ENCODE measurements at places on chromosomes 6 and 20. TPM values are rescaled to one million over a fixed set of nuclear protein-coding genes. Genes with fewer than 3 reads are reported as not detected.
A peak's percentile ranks its signal among the peaks of the same experiment; 100 is the strongest.

ERVFRD-1 gene
- not detected for total RNA-seq

CST2 gene
- not detected for total RNA-seq

EPB41L1 gene
- total RNA-seq: 43.2 TPM

DSP gene
- total RNA-seq: 39.5 TPM

MATN4 gene
- total RNA-seq: not detected

DOK5 gene
- not detected for total RNA-seq

PI16 gene
- not detected for total RNA-seq

ULBP1 gene
- 0.07 TPM for total RNA-seq

DNA sequence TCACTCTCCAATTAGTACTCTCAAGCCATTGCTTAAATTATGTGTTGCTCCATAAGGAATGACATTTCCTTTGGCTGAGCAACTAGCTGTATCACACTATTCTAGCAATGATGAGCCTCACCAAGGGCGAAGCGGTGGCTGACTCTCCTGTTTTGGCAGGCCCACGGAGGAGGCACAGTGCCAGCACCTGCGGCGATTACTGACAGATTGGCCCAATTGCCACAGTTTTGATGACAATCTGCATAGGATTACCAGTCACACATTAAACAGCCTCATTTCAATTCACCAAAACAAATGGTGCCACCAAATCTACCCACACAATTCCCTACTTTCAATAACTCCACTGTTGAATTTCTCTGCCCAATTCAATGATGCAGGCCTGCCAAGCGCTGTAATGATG, 286.9 kb downstream of the PTPRK start:
- no peak for DNase-seq

DNA sequence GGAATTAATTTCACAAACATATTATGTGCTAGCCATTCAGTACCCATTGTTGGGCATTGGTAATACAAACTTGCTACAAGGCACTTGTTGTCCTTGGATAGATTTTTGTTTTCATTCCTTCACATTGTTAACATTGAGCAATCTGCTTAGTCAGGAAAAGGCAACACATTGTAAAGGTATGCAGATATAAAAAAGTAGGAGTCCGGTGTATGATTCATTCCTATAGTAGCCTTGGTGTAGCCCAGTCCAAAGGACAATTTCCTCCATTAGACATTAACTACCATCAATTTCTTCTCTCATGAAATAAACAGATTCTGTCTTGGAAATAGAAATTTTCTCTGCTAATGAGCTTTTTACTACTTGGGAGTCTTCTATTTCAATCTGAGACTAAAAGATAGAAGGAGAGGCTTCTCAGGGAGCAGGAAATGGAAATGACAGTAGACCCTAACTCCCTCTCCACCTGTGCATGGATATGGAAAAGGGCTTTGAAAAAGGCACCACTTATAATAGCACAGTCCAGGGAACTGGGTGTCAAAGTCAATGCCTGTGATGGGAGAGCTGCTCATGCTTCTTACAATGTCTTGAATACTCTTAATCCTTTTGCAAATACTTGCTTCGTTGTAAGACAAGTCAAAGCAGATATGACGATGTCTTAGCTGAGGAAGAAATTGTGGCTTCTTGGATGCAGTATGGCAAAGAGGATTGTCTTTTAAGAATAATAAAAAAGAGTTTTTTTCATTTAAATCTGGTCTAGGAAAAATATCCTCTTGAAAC, 369.4 kb upstream of the CITED2 start:
- DNase-seq: peak; percentile 88

DNA sequence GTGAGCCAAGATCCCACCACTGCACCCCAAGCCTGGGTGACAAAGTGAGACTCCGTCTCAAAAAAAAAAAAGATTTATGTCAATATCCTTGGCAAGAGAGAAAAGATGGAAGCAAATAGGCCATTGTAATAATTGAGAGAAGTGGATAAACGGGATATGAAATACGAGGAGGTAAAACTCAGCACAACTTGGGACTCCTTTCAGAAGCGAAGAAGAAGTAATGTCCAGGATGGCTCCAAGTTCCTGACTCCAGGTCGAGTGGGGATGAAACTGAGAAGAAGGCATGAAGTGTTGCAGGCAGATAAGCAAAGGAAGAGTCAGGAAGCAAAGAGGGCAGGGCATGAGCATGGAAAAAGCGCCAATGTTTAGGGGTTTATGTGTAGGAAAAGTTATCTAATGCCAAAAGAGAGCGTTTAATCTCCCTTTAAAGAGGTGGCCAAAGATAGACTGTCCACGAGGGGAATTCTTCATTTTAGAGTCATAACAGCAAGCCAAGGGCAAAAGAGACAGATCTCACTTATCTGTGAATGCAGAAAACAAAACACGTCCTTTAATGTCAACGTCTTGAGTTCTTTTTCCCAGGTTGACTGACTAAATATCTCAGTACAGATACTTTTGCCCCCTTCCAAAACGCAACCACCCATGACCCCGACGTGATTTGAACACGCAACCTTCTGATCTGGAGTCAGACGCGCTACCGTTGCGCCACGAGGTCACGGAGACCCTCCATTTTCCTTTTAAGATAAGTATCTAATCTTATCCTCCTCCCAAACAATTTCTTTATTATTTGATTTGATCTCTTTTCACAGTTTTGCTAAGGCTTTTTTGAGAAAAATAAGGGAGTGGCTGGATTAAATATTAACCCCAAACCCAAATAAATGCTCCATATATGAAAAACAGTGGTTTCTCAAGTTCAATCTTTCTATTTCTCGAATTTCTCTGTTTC, 46.3 kb upstream of the BTN3A2 start:
- no peak for DNase-seq

- no peak for DNase-seq
Observed at GRCh38 chr6:49666930-49667757, 30.5 kb upstream of the RHAG start.

DNA sequence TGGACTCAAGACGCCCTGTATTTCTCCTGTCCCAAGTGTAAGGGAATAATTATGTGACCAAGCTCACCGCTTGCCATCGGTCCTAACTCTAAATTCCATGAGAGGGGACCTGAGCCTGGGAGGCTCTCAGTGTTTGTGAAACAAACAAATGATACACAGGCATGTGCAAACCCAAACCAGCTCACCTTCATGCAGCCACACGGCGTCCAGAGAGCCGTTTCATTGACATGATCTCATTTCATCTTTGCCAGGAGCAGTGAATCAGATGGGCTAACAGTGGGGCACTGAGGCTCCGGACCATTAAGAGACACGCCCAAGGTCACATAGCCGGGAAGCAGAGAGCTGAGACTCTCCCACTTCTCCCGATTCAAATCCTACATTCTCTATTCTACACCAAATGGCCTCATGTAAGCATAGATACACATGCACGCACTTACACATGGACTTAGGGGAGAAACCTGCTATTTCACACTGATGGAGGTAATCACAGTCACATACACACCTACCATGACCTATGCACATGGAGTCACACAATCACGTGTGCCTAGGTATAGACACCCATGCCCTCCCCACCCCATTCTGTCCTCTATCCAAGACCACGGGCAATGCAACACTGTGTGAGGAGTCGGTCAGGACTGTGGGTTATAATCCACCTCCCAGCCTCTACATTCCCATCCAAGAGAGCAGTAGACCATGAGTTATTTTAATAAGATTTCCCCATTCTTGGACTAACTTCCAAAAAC, 1.1 kb downstream of the BNIP5 start:
- DNase-seq: no peak

DNA sequence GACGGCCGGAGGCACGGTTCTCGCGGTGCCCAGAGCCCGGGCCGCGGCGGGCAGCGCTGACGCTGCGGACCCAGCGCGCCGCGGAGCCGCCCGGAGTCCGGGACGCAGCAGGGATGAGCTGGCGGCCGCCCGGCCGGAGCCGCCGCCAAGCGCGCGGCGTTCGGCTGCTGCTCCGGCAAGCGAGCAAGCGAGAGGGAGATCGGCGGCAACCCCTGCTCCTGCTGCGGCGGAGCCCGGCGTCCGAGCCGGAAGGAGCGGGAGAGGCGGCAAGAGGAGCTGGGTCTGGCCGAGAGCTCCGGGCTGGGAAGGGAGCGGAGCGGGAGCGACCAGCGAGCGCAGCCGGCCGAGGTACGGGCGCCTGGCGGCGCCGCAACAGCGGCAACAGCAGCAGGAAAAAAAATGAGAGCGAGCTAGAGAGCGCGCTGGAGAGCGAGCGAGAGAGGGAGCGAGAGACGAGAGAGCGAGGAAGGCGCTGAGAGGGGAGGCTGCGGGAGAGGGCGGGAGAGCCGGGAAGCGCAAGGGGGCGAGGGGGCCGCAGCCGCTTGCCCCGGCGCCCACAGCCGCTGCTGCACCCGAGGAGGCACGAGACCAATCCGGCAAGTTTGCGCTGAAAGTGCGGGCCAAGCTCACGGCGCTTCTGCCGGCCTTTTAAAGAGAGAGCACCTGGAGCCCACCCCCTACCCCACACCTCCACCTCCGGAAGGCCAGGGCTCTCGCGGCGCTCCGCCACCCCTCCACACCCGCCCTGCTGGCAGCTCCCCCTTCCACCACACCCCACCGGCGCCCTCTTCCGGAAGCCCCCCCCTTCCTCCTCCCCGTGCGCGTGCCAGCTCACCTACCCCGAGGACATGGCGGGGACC, 496 bp downstream of the GRM4 start:
- DNase-seq: peak; percentile 18

DNA sequence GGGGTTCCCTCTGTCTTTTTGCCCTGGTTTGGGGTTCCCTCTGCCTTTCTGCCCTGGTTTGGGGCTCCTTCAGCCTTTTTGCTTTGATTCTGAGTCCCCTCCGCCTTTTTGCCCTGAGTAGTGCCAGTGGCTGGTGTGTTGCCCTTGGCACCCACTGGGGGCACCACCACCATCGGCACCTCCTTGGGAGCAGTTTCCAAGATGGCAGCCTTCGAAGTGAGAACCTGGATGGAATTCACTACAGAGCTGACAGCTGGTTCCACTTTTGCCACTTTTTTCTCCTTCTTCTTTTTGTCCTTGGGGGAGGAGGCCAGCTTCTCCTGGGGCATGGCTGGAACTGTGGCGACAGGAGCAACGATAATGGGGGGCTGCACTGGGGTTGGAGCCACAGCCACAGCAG, 22.2 kb downstream of the RRBP1 start:
- DNase-seq: no peak

DNA sequence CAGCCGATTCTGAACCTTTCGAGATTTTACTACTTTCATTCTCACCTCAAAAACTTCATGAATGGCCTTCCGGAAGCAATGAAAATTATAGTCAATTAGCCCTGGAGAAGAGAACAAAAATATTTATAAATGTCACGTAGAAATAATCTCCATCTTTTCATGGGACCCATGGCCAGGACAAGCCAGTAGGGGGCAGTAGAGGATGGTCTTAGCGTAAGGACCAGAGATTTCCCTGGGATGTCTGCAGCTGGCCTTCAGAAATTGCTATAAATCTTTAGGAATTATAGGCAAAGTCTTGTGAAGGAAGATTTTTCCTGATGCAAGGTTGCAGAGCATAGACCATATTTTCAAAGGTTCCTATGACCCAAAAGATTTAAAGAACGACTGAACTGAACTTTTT, 15.6 kb upstream of the UBE2J1 start:
- DNase-seq: peak; percentile 40

- no peak for DNase-seq
Observed at GRCh38 chr6:20575125-20575524, 40.9 kb downstream of the CDKAL1 start.

GRCh38 chr6:159533568-159533967, 159.5 kb downstream of the SOD2 start:
- DNase-seq: no peak

DNA sequence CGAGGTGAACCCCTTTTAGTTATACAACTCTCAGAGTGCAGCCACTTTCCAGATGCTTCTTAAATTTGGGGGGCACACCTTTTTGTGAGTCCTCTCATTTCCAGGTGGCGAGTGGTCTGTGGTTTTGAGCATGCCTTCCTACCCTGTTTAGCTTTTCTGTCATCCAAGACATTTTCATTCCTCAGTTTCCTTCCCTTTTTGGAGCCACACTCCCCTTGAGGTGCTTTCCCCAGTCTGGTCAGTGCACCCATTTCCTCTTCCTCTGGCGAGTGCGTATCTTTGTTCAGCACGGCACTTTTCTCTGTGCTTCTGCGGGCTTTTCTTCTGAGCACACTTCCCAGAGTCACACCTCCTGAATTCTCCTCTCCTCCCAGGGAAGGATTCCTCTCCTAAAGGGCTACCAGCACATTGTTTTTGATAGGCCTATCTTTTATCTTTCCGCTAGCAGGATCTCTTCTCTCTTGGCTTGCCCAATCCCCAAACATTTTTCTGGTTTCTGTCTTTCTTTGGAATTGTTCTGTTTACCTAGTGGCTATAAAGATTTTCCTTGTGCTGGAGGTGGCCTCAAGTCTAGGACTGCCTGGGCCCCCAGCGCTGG, 1.4 kb downstream of the PHF20 start:
- DNase-seq: no peak

DNA sequence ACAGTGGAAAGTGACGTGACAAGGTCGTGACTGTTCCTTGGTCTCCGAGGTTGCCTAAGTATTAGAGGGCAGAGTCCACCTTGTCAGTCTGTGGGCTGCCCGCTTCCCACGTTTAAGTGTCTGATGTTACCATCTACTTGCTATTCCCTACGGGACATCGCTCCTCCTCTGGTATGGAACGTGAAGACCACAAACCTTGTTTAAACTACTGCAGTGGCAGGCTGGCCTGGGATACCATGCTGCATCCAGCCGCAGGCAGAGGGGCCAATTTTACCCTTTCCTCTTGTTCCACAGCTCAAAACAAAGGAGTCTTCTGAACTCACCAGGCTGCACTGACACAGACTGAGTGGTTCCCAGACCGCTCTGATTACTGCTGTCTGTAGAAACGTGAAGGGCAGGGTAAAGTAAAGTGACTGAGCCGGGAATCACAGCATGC, 275.9 kb downstream of the FOXC1 start:
- DNase-seq: no peak

DNA sequence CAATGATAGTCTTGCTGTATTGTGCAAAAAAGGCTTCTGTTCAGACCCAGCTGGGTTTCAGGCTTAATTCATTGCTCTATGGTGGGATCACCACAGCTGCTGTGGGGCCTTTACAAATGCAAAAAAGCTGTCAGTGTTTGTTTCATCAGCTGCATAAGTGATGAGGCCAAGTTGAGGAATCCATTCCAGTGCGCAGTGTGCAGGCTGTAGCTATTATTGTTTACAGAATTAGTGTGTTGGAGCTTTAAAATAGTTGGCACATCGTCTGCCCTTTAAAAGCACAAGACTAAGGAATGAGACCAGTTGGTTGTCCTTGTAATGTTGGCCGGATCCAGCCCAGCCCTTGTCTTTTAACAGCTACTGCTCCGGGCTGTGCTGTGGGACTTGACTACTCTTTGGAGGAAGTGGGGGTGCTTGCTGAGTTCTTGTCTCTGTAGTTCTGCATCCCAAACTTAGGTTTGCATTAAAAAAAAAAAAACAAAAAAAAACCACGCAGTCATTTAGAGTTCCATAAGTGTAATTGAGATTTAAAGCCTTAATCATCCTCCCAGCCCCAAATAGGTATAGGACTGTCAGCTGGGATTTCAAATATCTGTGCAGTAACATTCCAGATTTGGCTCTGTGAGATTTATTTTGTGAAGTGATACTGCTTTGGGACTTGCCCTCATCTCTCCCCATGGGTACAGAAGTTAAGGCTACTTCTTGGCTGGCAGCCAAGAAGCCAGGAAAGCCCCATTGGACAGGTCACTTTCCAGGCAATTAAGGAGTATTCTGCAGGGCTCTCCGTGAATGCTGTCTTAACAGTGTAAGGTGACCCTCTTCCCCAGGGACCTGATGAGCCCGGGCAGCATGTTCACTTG, 19.3 kb downstream of the JARID2 start:
- no peak for DNase-seq
